CD8-positive, alpha-beta memory T cell (primary cell): ENCODE measurements at places on chromosomes 2 and 18.

GRCh38 chr2:218382785-218383184, 712 bp downstream of the SLC11A1 start:
- DNase-seq: no peak

GRCh38 chr2:196104066-196104465, 35.4 kb upstream of the DNAH7 start:
- DNase-seq: no peak

- no peak for DNase-seq
Observed at GRCh38 chr2:235964787-235965390, 203.3 kb downstream of the GBX2 start.

DNA sequence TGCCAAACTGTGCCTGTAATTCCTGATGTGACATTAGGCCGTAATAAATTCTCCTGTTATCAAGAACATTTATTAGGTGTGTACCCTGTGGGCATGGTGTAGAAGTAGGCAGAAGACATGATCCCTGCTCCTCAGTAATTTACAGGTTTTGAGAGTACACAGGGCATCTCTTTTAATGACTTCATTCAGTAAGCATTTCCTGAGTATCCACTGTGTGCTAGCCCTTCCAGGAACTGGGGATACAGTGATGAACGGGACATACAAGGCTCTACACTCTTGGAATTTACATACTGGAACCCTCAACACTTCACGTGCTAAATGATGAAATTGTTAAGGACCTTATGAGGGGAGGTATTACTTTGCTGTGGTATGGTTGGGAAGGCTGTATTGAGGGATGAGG, 30.2 kb downstream of the DIS3L2 start:
- no peak for DNase-seq

- no peak for DNase-seq
Observed at GRCh38 chr2:136344339-136344738, 226.4 kb upstream of the CXCR4 start.

DNA sequence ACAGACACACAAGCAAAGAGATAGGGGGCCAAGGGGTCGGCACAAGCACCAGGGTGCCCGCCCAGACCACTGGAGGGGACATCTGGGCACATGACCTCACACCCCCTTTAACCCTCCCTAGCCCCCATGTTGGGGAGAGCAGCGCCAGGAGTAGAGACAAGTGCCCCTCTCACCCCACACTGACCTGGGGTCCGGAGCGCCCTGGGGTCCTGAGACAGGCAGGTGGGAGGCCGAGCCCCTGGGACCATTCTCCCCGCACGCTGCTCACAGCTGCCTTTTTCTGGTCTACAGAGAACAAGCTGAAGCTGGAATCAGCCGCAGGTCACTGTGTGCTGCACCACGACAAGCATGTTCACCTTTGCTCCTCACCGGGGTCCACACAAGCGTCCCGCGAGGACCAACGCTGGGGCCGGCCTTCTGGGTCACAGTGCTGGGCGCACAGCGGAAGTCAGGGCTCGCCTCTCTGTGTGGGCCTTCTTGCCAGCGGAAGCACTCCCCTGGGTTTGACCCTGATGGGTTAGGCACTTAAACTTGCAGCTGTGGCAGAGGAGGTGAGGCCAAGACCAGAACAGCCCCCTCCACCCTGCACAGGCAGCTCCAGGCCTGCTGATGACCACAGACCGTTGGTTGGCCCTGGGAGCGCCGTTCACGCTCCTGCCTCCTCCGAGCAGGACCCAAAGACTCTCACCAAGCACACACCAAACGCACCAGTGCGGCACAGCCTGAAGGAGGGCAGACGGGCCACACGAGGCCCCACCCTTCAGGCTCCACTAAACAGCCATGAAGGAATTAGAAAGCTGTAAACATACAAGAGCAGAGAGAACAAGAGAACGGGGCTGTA, 275.3 kb downstream of the EIPR1 start:
- DNase-seq: no peak

- DNase-seq: no peak
Observed at GRCh38 chr2:38155015-38155414, 79.1 kb upstream of the CYP1B1 start.

- no peak for DNase-seq
Observed at GRCh38 chr2:140454717-140455116, 1674.5 kb upstream of the NXPH2 start.

GRCh38 chr2:80326214-80326613, 21.7 kb upstream of the LRRTM1 start:
- no peak for DNase-seq

DNA sequence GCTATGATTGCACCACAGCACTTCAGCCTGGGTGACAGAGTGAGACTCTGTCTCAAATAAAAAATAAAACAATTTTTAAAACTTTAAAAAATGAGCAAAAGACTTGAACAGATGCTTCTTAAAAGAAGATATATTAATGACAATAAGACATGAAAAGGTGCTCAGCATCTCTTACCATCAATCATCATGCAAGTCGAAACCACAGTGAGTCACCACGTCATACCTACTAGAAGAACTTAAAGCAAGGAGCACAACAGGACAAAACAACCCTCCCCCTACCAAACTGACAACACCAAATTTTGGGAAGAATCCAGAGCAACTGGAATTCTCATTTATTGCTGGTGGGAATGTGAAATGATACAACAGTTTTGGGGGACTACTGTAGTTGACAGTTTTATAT, 251.6 kb downstream of the BCL2 start:
- no peak for DNase-seq

DNA sequence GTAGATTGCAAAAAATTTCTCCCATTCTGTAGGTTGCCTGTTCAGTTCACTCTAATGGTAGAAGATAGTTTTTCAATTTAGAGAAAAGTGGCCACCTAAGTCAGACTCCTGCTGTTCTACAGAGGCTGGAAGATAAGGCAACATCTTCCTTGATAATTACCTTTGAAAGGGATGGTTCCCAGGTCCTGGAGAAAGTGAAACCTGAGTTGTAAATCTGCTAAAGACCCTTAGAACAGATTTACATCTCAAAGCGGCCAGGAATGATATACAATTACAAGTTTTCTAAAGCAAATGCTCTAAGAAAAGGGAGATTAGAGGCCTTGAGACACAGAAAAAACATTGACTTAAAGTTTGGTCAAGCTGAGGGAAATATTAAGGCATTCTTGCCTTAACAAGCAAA, 1350.2 kb upstream of the FAM98A start:
- no peak for DNase-seq

DNA sequence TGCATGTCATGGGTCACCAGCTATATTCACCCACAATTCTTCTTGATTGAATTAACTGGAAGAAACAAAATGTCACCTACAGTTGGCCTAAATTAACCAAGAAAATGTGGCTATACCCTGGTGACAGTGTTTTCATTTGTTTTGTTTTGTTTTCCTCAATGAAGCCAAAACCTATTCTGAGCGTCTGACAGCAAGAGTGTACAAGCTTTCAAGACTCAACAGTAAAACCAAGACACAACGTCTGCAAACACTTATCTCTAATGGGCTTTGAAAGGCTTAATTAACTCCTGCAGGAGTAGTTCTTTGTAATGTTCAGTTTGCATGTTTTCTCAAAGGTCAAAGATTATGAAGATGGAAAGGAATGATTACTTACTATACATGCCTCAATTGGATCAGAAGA, 827.6 kb upstream of the KLHL29 start:
- DNase-seq: no peak

DNA sequence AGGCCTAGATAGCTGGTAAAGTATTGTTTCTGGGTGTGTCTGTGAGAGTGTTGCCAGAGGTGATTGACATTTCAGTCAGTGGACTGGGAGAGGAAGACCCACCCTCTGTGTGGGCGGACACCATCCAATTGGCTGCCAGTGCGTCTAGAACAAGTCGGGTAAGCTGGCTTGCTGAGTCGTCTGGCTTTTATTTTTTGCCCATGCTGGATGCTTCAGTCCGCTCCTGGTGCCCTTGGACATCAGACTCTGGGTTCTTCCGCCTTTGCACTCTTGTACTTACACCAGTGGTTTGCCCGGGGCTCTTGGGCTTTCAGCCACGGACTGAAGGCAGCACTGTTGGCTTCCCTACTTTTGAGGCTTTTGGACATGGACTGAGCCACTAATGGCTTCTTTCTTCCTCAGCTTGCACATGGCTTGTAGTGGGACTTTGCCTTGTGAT, 24.3 kb downstream of the DIS3L2 start:
- no peak for DNase-seq

DNA sequence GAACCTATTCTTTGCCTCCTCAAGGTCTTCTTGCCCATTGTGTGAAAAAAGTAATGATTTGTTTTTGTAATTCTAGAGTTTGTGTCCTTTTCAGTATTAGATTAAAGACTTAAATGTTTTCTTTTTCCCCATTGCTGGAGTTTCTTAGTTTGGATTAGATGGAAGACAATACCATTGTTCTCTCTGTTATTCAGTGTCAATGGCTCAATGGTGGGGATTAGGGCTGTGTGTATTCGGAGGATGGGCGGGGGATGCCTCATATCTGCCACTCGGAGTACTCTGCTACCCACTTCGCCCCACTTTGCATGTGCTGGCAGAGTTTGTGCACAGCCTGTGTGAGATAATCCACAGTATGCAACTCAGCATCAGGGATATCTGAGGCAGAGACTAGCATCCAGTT, 90.1 kb downstream of the KLHL29 start:
- no peak for DNase-seq

- DNase-seq: no peak
Observed at GRCh38 chr2:9230881-9231280, 24.3 kb downstream of the ASAP2 start.

DNA sequence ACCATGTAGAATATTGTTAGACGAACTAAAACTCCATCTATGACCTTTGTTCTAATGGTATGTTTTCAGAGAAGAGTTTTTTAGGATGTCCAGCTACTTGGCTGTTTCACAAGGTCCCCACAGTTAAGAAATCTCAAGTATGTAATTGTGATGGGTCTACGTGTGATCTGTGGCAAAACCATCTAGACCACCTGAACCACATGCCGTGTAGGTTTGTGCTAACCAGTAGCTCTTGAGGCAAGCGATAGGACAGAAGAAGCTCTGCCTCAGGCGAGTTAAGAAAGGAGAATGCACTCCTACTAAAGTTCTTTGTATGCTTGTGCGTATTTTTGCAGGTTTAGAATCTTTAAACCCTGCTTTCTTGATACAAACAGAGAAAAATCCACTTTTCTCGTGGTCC, 13.2 kb downstream of the ZCCHC2 start:
- no peak for DNase-seq

- DNase-seq: no peak
Observed at GRCh38 chr2:8984157-8984556, 19.3 kb downstream of the MBOAT2 start.

DNA sequence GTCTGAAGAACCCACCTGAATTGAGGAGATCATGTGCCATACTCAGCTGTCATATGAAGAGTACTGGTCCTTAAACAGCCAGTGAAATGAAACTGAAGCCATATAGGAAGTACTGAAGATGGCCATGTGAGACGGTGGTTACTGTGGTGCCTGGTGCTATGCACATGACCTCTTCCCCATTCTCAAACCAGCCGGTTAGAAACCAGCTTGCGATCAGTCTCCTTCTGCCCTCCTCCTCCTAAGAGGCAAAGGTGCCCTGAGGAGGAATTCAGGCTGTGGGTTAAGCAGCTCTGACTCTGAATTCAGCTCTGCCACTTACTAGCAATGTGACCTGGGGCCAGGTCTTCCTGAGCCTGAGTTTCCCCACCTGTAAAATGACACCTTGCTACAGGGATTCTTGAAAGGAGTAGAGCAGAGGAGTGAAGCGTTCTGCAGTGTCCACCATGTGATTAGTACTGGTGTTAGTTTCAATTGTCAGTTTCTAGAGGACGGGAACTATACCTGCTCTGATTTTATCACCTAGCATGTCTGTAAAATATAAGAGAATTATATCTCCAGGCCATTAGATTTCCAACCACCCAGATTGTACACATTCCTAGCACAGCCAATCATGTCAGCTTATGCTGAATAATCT, 5.1 kb downstream of the FECH start:
- DNase-seq: no peak

- DNase-seq: no peak
Observed at GRCh38 chr18:57965246-57965645, 78.8 kb upstream of the NEDD4L start.
